ENCODE measurements at places on chromosomes 2 and 18. TPM values are rescaled to one million over a fixed set of nuclear protein-coding genes. Genes with fewer than 3 reads are reported as not detected.

DNA sequence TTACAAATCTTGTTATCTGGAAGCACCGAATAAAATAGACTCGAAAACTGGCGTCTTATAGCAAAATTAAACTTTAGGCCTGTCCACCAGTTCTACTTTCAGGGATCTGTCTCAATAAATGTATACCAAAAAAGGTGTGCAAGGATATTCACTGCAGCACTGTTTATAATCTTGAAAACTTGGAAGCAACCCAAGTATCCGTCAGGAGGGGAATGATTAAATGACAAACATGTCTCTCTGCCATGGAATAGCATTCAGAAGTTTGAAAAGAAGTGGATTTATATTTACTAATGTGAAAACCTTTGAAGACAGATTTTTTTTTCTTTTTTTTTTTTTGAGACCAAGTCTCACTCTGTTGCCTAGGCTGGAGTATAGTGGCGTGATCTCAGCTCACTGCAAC lies 32.3 kb upstream of the SATB2 start:
- no peak for DNase-seq

GRCh38 chr18:61854578-61855448 lies 38.0 kb downstream of the RNF152 start:
- DNase-seq = no peak

- no peak for DNase-seq
Observed at GRCh38 chr18:32735781-32736180, 37.0 kb downstream of the KLHL14 start.

- no peak for DNase-seq
Observed at GRCh38 chr2:52269696-52270485, 1238.0 kb upstream of the NRXN1 start.

UGT1A7 gene
- total RNA-seq = not detected
